Activated CD4-positive, alpha-beta T cell treated with anti-CD3 and anti-CD28 coated beads, Interleukin-2, amount 50 U/mL, for 4 hours (primary cell): ENCODE measurements at places on chromosomes 12 and 14.

DNA sequence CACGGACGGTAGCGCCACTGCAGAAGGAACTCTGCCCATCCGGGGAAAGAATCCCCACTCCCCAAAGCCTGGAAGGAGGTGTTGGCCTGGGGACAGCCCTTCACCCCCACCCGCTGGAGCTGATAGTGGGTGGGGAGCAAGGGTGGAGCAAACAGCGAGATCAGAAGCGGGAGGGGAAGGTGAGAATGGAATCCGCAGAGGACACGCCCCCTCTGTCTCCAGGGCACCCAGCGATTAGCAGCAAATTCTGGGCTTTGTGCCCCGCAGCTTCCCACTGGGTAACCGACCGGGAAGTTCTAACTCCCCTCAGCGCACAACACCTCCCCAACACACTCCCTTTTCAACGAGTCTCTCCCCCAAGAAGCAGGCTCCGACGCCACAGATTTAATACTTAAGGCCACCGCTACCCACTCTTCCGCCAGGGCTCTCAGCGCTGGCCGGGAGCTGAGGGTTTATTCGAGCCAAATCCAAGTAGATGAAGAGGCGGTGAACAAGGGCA lies 1.4 kb downstream of the SLC25A29 start:
- DNase-seq, result no peak

DNA sequence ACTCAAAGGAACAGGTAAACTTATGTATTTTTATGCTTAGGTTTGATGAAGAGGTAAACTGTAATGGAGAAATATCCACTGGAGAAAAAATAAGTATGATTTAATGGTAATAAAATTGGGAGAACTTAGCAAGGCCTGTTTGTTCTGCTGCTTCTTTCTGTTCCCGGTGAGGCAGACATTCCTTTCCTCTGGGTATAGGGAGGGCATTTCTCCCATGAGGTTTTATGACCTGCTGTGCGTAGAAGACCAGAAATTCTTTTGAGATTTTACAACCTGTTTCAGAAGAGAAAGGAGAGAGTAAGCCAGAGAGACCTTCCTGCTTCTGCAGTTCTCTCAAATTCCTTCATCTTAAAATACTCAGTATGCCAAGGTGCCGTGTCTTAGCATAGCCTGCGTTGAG lies 139.4 kb upstream of the RMST start:
- DNase-seq, result no peak

- no peak for DNase-seq
Measured at GRCh38 chr14:76531085-76531484, 155.1 kb downstream of the ESRRB start.

DNA sequence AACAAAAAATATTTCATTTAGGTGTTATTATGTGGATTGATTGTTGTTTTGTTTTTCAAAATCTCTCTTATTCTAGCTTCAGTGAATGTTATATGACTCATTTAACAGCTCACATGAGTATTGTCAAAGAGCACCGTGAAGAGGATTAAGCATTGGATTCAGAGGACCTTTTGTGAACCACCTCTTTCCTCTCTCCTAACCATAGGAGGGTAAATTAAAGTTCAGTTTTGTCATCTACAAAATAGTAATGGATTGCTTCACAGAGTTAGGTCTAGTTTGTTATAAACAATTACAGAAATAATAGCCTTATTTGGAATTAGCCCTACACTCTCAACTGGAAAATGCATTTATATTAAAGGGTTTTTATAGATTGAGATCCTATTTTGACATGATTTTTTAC lies 962 bp upstream of the KERA start:
- DNase-seq, result no peak

DNA sequence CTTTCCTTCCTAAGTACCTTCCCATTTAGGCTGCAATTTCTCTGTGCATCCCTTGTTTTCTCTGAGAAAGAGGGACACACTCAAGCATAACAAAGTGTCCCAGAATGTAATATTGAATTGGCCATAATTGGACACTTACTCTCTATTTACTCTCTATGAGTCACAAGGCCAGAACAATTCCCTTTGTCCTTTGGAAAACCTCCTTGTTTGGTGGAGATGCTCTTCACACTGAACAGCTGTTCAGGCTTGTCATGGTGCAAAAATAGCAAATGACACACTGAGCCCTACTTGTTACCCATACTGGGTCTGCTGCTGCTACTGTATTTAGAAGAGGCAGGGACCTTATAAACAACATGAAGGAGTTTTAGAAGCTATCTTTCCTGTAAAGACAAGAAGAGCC lies 1590.5 kb upstream of the TMEM132C start:
- no peak for DNase-seq

- DNase-seq, result no peak
Measured at GRCh38 chr14:50469982-50470381, 62.4 kb downstream of the MAP4K5 start.

DNA sequence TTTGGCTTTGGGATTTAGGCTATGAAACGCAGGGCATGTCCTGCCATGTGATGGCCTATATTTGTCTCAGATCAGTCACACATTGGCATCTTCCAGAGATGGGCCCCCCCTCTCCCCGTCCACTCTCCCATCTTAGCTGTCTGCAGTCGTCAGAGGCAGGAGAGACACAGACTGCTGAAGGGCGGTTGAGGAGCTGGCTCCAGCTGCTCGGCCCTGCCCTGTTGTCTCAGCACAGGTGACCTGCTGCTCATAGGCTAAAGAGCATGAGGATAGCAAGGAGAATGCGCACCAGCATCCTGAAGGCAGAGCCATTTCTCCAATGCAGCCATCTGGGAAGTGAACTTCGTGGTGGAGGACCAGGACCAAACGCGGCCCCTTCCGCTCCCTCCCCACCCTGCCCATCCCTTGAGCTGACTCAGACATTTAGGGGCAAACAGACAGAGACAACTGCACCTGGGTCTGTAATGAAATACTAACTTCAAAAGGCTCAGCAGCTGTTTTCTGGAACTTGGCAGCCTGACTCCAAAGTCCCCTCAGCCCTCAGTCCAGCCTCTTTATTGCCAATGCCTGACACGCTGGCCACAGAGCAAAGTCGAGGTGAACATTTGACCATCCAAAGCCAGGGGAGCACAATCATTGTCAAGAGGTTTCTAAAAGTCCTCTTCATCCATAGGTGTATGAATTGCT lies 22.3 kb downstream of the FZD10 start:
- no peak for DNase-seq

DNA sequence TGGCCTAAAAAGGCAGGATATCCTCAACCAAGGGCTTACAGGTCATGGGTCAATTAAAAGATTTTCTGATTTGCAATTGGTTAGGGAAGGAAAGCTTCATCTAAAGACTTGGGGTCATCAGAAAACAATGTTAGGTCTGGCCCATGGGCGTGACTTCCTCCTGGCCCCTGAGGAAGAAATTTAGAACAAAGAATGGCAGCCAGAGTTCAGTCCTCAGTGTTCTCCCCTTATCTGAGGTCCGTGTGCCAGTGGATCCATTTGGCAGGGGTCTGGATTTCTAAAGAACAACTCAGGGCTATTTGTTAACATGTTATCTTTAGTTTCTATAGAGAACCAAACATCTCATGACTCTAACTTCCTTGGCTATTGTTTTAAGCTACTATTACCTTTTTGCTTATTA lies 27.8 kb upstream of the NFYB start:
- no peak for DNase-seq

DNA sequence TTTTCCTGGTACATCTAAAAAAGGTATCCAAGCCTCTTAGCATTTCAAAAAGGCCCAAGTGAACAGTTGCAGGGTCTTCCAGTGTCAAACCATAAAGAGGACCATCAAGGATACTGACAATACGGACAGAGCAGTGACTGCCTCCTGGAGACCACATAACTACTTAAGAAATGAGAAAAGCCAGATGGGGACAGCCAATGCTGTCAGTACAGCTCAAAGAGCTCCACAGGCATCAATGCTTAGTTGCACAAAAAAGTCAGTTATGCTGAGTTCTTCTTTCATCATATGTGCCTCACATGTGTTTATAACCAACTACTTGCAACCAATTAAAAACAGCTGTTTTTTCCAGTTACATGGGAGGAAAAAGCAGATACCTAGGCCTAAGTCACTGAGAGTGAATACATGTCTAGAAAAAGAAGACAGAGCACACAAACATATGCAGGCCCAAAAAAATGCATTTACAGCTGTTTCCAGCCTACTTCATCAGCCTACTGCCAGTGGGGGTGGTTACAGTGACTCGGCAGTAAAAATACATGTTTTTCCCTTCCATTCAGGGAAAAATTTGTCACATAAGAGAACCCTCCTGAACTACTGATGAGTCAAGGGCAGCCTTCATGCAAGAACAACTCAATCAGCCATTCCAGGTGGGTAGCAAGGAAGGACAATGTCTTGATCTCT lies 84.0 kb downstream of the DCAF5 start:
- DNase-seq, result no peak

GRCh38 chr12:41188841-41189394 lies 798 bp downstream of the PDZRN4 start:
- DNase-seq, result no peak

DNA sequence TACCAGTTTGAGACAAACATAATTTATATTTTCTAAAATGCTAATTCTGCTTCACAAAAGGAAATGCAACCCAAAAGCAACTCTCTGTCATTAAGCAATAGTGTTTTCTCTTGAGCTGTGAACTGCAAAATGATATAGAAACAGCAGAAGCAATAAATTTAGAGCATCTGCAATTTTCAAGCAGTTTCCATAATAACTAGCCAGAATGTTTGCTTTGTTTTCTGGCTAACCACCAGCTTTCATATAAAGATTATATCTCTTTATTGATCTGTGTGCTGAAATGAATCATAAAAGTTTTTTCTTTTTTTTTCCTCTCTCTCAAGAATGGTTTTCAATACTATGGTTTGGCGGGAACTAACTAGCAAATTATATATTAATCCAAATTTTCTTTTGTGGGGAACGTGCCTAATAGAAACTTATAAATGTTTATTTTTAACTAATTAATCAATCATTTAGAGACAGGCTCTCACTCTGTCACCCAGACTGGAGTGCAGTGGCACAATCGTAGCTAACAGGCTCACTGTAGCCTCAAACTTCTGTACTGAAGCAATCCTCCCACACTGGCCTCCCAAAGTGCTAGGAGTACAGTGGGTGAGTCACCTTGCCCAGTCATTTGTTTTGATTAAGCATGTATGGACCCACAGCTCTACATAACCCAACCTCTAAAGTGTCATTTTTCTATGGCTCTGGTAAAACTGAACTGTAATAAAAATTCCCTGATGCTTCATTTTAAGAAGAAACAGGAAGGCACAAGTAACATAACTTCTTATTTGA lies 830.1 kb upstream of the MGAT4C start:
- DNase-seq, result no peak

- no peak for DNase-seq
Measured at GRCh38 chr12:5963515-5963914, 18.5 kb upstream of the ANO2 start.

- no peak for DNase-seq
Measured at GRCh38 chr14:73795466-73795865, 56.2 kb upstream of the PTGR2 start.

- DNase-seq, result no peak
Measured at GRCh38 chr14:96676166-96676565, 121.0 kb upstream of the VRK1 start.

DNA sequence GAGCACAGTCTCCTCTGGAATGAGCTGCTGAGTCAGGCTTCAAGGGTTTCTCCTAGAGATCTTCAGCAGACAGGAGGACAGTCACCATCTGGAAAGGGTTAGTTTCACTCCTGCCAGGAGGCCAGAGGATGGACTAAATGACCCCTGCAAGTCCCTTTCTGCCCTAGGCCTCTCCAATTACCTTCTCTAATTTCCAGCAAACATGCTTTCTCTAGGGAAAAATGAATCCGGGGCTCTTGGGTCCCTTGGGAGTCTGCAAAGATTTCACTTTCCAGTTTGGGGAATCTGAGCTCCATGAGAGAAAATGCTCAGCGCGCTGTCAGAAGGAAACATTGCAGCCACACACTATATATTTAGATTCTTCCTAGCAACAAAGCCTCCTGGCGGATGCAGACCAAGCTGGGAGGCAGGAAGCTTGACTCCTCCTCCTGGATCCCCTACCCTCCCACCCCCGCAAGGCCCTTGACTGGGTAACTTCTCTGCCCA lies 184.4 kb upstream of the CCND2 start:
- DNase-seq, result no peak

DNA sequence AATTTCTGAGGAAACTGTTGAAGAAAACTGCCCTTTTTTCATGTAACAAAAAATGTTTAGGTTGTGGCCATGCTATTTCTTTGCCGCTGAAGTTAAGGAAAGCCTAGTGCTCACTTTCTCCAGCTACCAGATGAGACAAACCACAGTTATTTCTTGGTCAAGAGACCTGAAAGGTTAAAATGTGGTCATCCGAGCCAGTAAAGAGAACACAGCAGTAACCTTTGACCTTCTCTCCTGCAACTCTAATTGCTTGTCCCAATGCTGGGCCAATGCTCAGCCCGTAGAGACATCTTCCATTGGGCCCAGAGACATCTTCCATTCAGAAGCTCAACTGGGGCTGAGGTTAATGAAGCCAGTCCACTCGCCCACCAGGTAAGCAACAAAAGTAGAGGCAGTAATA lies 109.8 kb upstream of the CPSF6 start:
- no peak for DNase-seq

DNA sequence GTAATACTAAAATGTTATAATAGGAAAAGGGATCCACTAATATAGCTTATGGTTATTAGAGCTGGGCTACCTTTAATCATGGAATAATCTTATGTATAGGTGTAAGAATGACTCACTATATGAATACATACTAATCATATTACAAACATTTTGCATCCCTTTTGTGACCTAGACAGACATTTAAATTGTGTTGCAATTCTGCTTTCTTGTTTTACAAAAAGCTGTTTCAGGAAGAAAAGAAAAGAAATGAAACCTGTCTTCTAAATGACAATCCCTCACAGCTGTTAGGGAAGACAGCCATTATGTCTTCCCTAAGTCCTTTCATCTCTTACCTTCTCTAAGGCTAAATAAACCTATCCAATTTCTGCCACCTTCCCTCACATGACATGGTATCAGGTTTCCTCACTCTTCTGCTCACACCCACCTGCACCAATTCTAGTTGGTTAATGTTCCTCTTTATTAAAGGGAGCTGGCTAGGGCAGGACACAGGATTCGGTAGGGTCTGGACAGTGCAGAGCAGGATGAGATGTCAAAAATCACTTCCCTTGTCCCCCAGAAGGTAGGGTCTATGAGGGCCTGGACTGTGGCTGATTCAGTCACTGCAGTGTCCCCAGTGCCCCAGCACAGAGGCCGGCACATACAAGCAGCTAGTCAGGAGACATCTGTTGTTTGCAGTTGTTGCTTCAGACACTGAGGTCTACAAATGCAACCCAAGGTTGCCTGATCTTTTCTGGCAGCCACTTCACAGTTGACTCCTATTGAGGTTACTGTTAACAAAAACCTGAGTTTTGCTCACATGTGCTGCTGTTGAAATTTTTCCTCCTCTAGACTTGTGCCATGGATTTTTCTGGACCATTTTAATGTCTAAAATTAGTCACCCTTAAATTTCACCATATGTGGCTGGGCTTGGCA lies 3.7 kb downstream of the DHRS7 start:
- DNase-seq, result no peak

GRCh38 chr12:92034083-92034482 lies 111.6 kb downstream of the BTG1 start:
- no peak for DNase-seq

DNA sequence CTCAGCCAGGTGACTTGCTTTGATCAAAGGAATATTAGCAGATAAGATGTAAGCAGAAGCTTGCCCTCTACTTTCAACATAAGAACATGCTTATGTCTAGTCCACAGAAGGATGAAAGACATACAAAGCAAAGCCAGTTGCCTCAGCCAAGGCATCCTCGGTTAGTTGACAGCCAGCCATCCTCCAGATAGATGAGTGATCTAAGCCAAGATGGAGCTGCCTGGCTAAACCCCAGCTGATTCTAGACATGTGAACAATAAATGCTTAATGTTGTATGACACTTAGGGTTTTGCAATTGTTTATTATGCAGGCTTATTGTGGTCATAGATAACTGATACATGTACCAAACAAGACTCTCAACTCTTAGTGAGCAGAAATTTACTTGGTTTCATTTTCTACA lies 157.6 kb upstream of the TMTC2 start:
- DNase-seq, result no peak
